ENCODE measurements at places on chromosomes 1 and 21. TPM values are rescaled to one million over a fixed set of nuclear protein-coding genes. Genes with fewer than 3 reads are reported as not detected.

HENMT1 gene
- total RNA-seq, result 1.0 TPM

DNA sequence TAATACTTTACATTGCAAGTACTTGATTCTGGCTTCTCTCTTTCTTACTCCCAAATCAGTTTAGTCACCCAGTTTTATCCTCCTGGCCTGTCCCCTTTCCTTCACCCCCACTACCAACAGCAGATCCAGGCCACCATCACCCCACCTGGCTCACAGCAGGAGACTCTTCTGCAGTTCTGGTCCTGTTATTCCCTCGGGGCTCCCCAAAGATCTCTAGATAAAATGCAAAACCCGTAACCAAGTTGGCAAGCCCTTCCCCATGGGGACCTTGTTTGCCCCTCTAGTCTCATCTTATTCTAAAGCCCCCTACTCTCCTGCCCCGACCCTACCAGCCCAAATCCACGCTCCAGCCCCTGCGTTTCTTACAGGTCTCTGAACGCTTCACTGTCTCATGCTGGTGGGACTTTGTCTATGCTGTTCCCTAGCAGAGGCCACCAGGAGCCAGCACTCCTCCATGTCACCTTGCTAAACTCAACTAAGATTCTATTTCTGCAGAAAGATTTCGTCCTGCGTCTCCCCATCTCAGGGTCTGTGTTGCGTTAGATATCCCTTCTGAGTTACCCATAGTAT, 4.0 kb downstream of the ABCG1 start:
- no peak for DNase-seq

- DNase-seq, result no peak
Observed at GRCh38 chr21:39332175-39332574, 16.7 kb downstream of the HMGN1 start.

FCRL5 gene
- total RNA-seq, result 0.11 TPM

PROX1 gene
- 85.2 TPM for total RNA-seq

DNA sequence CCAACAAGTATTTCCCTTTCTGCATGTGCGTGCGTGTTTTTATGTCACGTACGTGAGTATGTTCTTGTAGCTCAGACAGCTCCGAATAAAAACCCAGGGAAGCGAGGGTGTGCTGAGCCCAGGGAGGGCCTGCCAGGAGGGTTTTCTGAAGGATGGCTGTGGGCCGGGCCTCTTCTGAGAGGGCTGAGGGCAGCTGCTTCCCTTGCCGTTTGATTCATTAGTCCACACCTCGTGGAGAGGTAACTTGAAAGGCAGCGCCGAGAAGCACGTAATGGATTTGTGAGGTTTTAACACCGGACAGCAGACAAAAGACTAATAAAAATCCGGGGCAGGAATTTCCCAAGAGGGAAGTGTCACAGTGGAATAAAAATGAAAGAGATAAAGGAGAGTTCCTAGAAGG, 29.5 kb downstream of the CD247 start:
- DNase-seq, result no peak

- no peak for DNase-seq
Observed at GRCh38 chr1:189706594-189706993, 771.1 kb downstream of the BRINP3 start.

DCST1 gene
- not detected for total RNA-seq

DNA sequence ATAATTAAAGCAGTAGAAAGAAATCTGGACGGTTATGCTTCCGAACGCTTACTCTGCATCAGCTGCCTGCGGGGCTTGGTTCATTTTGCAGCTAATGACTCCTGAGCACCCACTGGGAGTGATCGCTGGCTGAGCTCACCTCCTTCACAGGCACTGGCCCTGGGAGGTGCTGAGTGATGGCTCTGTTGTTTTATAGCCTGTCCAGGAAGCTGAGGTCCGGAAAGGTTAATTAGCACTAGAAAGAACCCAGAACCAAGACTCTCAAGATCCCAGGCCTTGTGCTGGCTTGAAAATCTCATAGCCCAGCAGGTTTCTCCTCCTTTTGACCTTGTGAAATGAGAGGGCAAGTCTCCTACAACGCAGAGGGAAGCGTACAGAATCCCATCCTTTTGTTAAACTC, 226.2 kb downstream of the AJAP1 start:
- no peak for DNase-seq

DNA sequence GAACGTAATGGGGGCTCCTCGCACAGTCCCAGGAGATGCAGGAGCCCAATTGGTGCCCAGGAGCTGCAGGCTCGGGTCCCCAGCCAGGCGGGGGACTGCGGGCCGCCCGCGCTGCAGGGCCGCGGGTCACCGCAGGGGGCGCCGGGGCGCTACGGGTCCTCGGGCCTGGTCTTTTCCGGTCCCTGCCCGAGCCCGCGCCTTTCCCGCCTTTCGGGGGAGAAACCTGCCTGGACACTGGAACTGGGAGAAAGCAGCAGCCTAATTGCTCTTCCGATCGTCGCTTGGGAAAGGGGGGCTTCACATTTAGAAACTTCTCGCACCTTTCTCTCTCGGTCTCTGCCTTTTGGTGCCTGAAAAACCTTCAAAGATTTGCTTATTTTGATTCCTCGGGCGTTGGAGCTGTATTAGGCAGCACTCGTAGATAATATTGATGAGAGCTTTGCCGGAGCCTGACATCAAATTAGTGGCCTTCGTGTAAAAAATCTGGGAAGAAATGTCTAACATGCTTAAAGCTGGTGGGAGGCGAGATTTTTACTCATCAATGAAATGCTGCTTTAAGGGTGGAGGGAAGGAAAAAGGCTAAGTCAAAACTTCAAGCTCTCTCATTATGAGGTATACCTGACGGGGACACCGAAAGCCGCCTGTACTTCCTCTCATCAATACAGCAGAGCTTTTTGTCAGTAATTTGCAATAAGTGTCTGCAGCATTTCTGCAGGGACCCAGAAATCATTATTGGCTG, 12.6 kb upstream of the BARHL2 start:
- DNase-seq, result no peak

FMN2 gene
- not detected for total RNA-seq

GRCh38 chr1:227946624-227947385, 927 bp downstream of the WNT9A start:
- peak; percentile 84 for DNase-seq

TRIM67 gene
- 0.05 TPM for total RNA-seq

DNA sequence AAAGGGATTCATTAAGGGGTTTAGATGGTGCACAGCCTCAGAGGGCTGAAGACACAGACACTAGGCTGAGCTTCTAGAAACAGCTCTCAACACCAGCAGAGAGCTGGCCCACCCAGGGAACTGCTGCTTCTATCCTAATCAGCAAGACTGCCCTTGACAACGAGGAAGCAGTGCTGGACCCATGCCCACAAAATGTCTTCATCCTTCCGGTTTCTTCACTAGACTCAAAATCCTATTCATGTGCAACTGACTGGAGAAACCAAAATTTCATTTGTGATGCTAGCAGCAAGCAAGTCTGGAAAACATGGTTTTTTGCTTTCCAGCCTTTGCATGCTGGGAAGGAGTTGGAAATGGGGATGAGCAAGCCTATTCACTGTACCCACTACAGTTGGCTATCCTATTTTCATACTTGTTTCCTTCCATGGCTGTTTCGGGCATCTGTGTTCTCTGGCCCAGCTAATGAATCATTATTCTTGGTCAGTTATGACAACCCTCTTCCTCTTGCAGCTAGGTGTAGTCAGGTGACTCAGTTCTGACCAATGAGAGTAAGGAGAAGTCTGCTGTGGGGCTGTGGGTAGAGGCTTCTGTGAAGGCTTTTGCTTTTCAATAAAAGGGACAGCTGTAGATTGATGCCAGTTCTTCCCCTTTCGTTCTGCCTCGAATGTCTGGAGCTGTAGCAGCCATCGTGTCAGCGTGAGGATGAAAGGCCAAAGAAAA, 14.6 kb upstream of the TMEM61 start:
- DNase-seq, result peak; percentile 76

DNA sequence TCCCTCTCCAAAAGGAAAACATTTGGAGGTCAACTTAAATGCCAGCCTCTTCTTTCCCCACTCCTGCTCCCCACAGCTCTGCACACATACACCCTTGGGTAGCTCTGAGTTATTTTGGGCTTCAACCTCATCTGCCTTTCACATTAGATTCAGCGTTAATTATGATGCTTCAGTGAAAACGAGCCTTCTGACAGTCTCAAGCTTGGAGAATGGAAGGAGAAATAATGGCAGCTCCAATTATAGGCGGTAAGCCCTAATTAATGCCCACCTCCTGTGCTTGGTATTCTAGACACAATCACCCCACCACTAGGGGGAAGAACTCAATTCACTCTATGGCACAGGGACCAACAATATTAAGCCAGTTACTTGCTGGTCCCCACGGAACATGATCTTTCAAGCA, 397.9 kb downstream of the BRINP2 start:
- DNase-seq, result no peak

FCGR3A gene
- total RNA-seq, result 23.0 TPM

PIGK gene
- total RNA-seq, result 28.0 TPM

- no peak for DNase-seq
Observed at GRCh38 chr1:33317946-33318345, 3.0 kb downstream of the A3GALT2 start.

DNA sequence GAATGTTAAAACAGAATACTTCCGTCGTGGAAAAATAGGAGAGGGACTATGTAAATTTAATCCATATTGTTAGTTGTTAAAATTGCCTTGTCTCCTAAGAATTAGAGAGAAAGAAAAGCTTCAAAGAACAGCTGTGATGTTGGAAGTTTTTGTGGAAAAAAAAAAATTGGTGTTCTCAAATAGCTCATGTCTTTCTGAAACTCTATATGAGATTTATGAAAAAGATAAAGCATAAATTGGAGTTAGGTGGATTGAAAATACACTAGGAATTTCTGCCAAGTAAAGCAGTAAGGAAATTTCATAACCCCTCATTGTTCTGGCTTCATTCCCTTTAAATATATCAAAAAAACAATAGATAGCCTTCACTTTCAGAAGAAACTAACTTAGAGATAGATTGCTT, 274.0 kb upstream of the ADAMTS5 start:
- DNase-seq, result no peak

DNA sequence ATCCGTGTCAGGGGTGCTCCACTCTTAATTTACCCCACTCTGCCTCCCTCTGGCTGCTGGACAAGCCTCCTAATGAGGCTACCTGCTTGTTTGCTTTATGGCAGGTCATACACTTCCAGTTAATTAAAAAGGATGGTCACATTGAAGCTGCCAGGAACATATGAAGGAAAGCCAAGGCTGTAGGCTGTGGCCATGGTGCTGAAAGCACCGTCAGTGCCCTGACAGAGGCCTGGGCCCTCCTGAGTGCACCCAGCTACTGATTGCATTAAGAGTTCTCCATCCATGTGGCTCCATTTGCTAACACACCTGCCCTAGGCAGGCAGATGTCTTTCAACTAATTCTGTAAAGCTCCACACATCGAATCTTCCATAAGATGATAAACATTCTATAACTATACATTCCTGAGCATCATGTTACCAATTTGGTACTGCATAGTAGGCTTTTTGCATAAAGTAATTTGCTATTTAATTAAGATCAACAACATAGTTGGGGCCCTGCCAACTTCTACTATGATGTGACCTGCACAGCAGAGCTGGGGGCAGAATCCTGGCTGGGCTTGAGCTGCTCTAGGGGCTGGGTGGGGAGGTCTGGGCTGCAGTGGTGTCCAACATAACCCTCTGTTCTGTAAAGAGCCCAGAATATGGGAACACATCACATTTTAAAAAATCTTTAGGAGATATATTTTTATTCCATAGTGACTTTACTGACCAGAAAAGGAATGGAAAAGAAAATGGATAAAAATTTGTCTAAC, 224.8 kb downstream of the SIPA1L2 start:
- DNase-seq, result no peak

KIF26B gene
- total RNA-seq, result 2.4 TPM

DNA sequence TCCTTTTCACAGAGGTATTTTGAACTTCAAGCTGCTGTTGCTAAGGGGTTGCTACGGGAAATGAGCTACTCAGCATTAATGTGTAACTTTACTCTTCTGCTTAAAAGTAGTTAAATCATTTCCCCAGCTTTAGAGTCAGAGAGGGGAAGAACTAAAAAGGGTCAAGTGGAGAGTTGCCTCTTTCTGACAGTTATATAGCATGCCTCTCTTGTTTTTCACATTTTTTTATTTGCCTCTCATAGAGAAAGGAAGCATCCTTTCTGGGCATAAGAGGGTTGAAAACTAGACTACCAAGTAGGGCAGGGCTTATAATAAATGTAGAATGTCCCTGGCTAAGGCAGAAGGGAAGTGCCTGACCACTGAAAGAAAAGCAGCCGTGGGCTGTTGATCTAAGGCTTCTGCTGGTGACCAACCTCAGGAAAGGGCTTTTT, 10.1 kb upstream of the ELAVL4 start:
- DNase-seq, result no peak

PRRX1 gene
- 35.8 TPM for total RNA-seq

DNA sequence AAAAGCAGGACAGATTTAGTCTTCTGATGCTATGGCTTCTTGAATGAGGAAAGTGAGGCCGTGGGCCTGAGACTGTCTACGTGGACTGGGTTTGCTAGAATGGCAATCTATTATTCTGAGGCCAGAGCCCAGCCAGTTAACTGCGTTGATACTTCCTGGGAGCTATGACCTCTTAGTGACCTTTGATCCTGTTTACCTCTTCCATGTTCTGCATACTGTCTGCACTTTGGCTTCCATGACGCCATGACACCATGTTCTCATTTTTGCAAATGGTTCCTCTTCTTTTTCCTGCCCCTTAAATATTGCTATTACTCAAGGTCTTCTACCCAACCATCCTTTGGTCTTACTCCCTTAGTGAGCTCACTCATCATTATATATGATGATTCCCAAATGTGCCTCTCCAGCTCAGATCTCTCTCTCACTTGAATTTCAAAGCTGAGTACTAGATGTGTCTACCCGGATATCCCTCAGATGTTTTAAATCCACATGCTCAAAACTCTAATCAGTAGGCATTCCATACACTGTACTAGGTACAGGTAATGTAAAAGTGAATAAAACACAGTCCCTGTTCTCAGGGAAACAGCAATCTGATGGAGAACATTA, 66.1 kb upstream of the ATP1A1 start:
- no peak for DNase-seq

- DNase-seq, result peak; percentile 44
Observed at GRCh38 chr1:85894651-85895050, 186.4 kb upstream of the ZNHIT6 start.

RGS2 gene
- total RNA-seq, result 18.4 TPM

DNA sequence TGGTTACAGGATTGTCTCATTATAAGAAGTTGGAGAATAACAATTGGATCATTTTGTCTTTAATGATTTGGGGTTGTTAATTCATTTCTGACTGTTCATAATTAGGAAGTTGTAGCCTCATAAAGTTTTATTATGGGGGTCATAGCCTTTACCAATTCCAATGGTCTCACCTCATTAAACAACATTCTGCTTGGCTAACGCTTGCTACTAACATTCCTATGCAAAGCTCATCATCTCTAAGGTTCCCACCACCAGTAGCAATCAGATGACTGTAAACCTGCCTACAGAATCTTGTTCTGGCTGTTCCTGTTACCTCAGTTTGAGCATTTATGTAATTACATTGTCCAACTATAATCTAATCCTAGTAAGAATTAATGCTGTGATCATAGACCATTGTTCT, 60.2 kb downstream of the ODF2L start:
- no peak for DNase-seq

GRCh38 chr1:224431726-224432125, 2.9 kb downstream of the WDR26 start:
- DNase-seq, result no peak

DISP1 gene
- 5.1 TPM for total RNA-seq
